ENCODE measurements at places on chromosomes 16 and 17.

GRCh38 chr17:17872547-17873345 is 36.0 kb upstream of the SREBF1 start:
- DNase-seq = no peak

- no peak for DNase-seq
These were observed 687.7 kb upstream of the RBFOX1 start for GRCh38 chr16:6644916-6645315.

GRCh38 chr17:79534111-79534510 is 76.7 kb downstream of the RBFOX3 start:
- no peak for DNase-seq

GRCh38 chr16:56795011-56795410 is 65.1 kb downstream of the NUP93 start:
- no peak for DNase-seq

DNA sequence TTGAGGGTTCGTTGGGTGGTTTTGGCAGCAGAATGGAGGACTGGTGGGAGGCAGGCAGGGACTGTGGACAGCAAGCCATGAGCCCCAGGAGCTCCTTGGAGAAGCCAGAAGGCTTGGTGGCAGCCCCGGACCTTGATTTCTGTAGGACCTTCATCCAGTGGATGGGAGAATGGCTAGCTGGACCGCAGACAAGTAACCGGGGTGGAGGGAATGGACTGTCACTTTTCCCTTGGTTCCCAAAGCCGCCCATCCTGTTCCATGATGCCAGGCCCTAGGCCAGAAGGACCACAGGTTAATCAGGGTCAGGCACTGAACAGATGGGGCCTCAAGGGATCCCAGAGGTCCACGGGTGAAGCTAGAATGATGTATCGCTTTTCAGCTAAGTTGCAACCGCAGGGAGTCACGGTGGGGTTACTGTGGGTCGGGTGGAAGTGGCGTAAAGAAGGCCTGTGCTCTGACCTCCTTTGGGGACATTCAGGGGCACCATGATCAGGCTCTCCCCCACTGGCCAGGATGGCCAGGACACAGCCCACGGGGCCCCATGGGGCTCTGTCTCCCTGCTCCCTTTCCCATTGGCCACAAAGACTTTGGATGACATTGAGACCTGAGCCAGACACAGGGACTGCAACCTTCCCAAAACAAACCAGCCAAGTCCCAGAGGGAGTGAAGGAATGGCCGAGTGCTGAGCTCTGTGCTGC is 66.9 kb upstream of the MRTFB start:
- DNase-seq = no peak

GRCh38 chr16:87723226-87723623 is 42.6 kb downstream of the KLHDC4 start:
- DNase-seq = peak; percentile 90

All from putamen (tissue), 1 donor.